Vein endothelial cell (primary cell): ENCODE measurements at places on chromosomes 3 and 15. TPM values are rescaled to one million over a fixed set of nuclear protein-coding genes. Genes with fewer than 3 reads are reported as not detected.

The MNS1 gene
- total RNA-seq, result 0.48 and 0.65 TPM in 2 replicates

The HTR3E gene
- not detected in 2 replicates for total RNA-seq

The P3H2 gene
- total RNA-seq, result 13.4 and 16.0 TPM in 2 replicates

The SATB1 gene
- total RNA-seq, result 8.7 and 13.4 TPM in 2 replicates

The HACD3 gene
- total RNA-seq, result 89.2 and 90.8 TPM in 2 replicates

The SCN11A gene
- total RNA-seq, result under 0.01 and 0.10 TPM in 2 replicates

The SERINC4 gene
- total RNA-seq, result under 0.01 TPM in 1 of 2 replicates, not detected in the other

The POLQ gene
- 2.3 and 5.3 TPM in 2 replicates for total RNA-seq

The SH2D7 gene
- not detected in 2 replicates for total RNA-seq

The VEPH1 gene
- total RNA-seq, result 178 and 210 TPM in 2 replicates

The ZDHHC23 gene
- 4.2 and 6.3 TPM in 2 replicates for total RNA-seq

The AP3S2 gene
- 41.8 and 43.8 TPM in 2 replicates for total RNA-seq

The CYP1A2 gene
- not detected in 2 replicates for total RNA-seq

The HYAL1 gene
- total RNA-seq, result 2.8 and 3.9 TPM in 2 replicates

The ITIH4 gene
- 0.65 and 0.96 TPM in 2 replicates for total RNA-seq

The CAPN3 gene
- 0.33 and 0.96 TPM in 2 replicates for total RNA-seq

The PPARG gene
- total RNA-seq, result 23.2 and 36.9 TPM in 2 replicates

The EBLN2 gene
- total RNA-seq, result 7.5 and 7.8 TPM in 2 replicates
